Type B pancreatic cell (in vitro differentiated cells): ENCODE measurements at places on chromosomes 6 and 20. TPM values are rescaled to one million over a fixed set of nuclear protein-coding genes. Genes with fewer than 3 reads are reported as not detected.

Gene PNLDC1
- total RNA-seq, result 0.17 TPM in 1 of 2 replicates, not detected in the other

GRCh38 chr6:133548423-133549159 lies 307.4 kb downstream of the EYA4 start:
- no peak overlapping the region for H3K27ac ChIP-seq
- peaks cover 26% of the 10 kb centered on the region for H3K4me1 ChIP-seq
- H3K36me3 ChIP-seq, result no peaks in the 10 kb centered on the region
- DNase-seq, result no peak
- H3K4me3 ChIP-seq, result no peak overlapping the region

DNA sequence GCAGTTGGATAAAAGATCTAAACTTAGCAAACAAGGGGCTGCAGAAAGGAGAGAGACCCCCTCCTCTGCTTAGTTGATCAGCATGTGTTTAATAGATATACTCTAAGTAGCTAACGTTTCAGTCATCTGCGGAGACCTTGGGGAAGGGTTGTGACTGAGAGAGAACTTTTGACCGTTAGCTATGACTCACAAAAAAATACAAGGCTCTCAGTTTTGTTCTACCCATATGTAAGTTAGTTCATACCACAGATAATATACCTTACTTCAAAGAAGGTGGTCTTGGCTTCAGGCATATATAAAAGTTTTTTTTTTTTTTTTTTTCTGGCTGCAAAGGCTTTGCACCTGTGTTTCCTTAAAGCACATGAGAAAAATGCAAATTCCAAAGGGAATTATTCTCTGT lies 258.9 kb downstream of the GJA1 start:
- H3K27me3 ChIP-seq, result no peaks in the 10 kb centered on the region
- H3K27ac ChIP-seq, result no peak overlapping the region
- H3K36me3 ChIP-seq, result no peaks in the 10 kb centered on the region

DNA sequence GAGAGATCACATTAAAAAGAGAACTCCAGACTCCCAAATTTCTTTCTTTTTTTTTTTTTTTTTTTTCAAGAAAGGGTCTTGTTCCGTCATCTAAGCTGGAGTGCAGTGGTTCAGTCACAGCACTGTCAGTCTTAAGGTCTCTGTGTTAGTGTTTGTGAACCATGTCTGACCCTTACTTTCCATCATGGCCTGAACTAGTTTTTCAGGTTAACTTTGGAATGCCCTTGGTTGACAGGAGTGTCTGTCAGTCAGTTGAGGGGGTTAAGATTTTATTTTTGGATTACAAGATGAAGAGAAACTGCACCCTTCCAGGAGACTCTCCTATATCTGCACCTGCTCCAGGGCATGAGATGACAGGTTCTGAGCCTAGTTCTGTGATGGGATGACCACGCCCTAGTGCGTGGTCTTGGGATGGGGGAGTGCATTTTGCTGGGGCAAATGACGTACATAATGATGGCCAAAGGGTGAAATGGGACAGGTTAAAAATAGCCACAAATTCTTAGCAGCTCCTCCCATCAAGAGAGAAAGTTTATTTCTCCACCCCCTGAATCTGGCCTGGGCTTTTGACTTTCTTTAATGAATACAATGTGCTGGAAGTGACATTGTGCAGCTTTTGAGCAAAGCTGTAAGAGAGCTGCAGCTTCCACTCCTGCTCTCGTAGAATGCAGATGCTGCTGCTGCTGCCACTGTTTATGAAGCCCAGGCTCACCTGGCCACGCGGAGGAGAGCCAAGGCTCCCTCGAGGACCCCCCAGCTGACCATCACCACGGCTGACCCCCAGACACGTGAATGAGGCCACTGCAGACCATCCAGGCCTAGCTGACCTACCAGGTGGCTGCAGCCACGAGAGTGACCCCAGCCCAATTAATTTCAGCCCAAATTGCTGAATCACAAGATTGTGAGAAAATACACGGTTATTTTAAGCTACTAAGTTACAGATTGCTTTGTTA lies 29.7 kb upstream of the FAM50B start:
- no peaks in the 10 kb centered on the region for H3K36me3 ChIP-seq
- DNase-seq, result no peak
- H3K27ac ChIP-seq, result peak overlapping the region; percentile 99
- H3K27me3 ChIP-seq, result no peaks in the 10 kb centered on the region

DNA sequence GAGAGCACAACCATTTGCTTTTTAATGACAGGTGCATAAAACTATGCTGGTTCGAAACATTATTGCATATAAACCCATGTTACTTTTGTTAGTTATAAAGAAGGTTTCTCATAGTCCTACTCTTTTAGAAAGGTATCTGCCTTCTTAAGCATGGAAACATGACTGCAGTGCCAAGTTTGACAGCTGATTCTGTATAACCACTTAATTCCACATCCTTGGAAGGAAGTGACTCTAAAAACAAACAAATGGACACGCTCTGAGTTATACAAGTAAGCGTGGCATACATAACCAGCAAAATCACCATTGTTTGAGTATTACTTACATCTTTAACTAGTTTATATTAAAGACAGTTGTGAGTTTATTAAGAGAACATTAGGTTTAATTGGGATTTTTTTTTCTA lies 125.0 kb upstream of the HDGFL1 start:
- no peak overlapping the region for H3K4me3 ChIP-seq
- H3K27ac ChIP-seq, result no peak overlapping the region
- H3K36me3 ChIP-seq, result no peaks in the 10 kb centered on the region
- no peak for DNase-seq
- H3K4me1 ChIP-seq, result peaks cover 22% of the 10 kb centered on the region

GRCh38 chr6:101286146-101286545 lies 107.4 kb upstream of the GRIK2 start:
- H3K36me3 ChIP-seq, result no peaks in the 10 kb centered on the region
- peaks cover 7% of the 10 kb centered on the region for H3K4me1 ChIP-seq
- no peak for DNase-seq

Gene TBC1D20
- 31.8 and 33.2 TPM in 2 replicates for total RNA-seq

DNA sequence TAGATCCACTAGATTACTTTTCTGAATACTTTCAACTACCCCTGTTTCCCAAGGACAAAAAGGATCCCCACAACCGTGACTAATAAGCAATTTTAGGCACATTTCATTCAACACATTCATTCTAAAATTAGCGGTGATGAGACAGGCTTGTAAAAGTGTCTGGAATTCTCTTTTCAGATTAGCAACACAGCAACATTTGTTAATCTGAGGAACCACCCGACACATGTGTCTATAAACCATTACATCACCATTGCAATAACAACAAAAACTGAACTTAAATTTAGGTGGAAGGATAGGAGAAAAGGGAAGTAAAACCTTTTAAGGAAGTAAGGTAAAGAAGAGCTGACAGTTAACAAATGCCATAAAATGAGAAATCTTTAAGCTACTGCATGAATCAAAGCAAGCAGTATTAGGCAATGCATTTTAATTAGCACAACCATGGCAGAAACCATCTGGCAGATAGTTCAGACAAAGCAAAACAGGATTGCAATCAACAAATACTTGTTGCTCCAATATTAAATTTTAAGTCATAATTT lies 49.1 kb downstream of the MAP3K7 start:
- no peak overlapping the region for H3K4me3 ChIP-seq
- DNase-seq, result no peak
- H3K4me1 ChIP-seq, result peaks cover 4% of the 10 kb centered on the region

Gene C20orf144
- total RNA-seq, result 0.29 and 0.82 TPM in 2 replicates

GRCh38 chr6:45710304-45710821 lies 305.3 kb downstream of the CLIC5 start:
- no peak overlapping the region for H3K4me3 ChIP-seq
- DNase-seq, result peak; percentile 24
- no peaks in the 10 kb centered on the region for H3K36me3 ChIP-seq
- H3K4me1 ChIP-seq, result peaks cover 17% of the 10 kb centered on the region

Gene AKAP7
- 5.3 and 7.2 TPM in 2 replicates for total RNA-seq

Gene C6orf47
- 22.3 and 28.1 TPM in 2 replicates for total RNA-seq

Gene CRIP3
- total RNA-seq, result 1.1 and 2.9 TPM in 2 replicates

Gene EYS
- 1.5 and 3.0 TPM in 2 replicates for total RNA-seq

DNA sequence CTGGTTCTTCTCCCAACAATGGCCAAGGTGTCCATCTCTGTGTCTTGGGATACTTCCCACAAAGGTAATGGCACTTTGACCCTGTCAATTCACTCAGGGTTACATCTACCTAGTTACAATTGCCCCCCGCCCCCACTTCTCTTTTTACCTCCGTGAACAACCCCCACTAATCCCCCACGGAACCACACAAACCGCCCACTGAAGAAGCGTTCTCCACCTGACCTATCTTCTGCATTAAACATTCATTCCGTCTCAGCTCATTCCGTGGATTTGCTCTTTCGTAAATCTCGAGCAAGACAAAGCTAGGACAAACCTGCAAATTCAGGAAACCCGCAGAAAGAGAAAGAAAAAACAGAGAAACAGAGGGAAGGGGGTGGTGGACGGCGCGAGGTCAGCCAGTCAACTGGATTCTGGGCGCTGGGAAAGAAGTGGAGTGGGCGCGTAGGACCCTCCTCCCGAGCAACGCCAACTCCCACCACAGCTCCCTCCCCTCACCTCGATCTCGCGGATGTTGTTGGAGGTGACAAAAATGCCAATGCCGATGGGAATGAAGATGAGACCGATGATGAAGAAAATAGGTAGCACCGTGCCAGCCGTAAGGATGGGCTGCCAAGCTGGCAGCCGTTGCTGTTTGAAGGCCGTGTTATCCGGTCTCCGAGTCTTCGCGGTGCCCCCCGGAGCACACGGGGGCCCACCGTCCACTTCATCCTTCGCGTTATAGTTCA lies 523 bp downstream of the TMEM30A start:
- peaks cover 25% of the 10 kb centered on the region for H3K4me1 ChIP-seq
- H3K4me3 ChIP-seq, result no peak overlapping the region
- DNase-seq, result no peak
- H3K27ac ChIP-seq, result no peak overlapping the region
- H3K27me3 ChIP-seq, result no peaks in the 10 kb centered on the region
- peaks cover 3% of the 10 kb centered on the region for H3K36me3 ChIP-seq

DNA sequence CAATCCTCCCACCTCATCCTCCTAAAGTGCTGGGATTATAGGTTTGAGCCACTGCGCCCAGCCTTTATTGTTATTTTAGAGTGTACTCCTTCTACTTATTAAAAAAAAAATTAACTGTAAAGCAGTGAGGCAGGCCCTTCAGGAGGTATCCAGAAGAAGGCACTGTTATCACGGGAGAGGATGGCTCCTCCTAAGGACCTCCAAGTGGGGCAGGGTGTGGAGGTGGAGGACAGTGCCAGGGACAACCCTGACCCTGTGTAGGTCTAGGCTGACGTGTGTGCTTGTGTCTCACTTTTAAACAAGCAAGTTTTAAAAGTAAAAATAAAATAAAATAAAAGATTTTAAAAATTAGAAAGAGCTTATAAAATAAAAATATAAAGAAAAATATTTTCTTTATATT lies 23.7 kb upstream of the TAF4 start:
- no peaks in the 10 kb centered on the region for H3K36me3 ChIP-seq
- H3K27me3 ChIP-seq, result peaks cover 14% of the 10 kb centered on the region
- no peaks in the 10 kb centered on the region for H3K4me1 ChIP-seq
- no peak overlapping the region for H3K4me3 ChIP-seq
- no peak overlapping the region for H3K27ac ChIP-seq

DNA sequence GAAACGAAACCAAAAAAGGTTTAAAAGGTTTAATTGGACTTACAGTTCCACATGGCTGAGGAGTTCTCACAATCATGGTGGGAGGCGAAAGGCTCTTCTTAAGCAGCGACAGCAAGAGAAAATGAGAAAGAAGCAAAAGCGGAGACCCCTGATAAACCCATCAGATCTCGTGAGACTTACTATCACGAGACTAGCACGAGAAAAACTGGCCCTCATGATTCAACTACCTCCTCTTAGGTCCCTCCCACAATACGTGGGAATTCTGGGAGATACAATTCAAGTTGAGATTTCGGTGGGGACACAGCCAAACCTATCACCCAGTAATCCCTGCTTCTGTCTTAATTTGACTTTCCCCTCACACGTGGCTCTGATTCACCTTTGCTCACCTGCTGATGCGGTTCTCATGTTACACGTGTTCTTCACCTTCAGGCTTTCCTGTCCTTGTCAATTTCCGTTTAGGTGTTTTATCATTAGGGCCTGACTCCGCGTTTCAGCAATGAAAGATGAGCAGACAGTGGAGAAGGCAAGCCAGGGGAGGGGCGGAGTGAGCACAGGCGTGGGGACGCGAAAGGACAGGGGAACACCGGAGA lies 57.1 kb downstream of the AGPAT4 start:
- no peaks in the 10 kb centered on the region for H3K4me1 ChIP-seq
- H3K27ac ChIP-seq, result no peak overlapping the region
- no peak for DNase-seq
- H3K27me3 ChIP-seq, result no peaks in the 10 kb centered on the region

Gene KCNK16
- 22.6 and 41.1 TPM in 2 replicates for total RNA-seq

Gene MAN1A1
- total RNA-seq, result 52.2 and 74.2 TPM in 2 replicates

GRCh38 chr6:55182016-55182650 lies 7.8 kb downstream of the HCRTR2 start:
- H3K4me3 ChIP-seq, result no peak overlapping the region
- H3K27ac ChIP-seq, result no peak overlapping the region
- H3K27me3 ChIP-seq, result peaks cover 40% of the 10 kb centered on the region
- H3K4me1 ChIP-seq, result no peaks in the 10 kb centered on the region
- no peak for DNase-seq
- no peaks in the 10 kb centered on the region for H3K36me3 ChIP-seq

DNA sequence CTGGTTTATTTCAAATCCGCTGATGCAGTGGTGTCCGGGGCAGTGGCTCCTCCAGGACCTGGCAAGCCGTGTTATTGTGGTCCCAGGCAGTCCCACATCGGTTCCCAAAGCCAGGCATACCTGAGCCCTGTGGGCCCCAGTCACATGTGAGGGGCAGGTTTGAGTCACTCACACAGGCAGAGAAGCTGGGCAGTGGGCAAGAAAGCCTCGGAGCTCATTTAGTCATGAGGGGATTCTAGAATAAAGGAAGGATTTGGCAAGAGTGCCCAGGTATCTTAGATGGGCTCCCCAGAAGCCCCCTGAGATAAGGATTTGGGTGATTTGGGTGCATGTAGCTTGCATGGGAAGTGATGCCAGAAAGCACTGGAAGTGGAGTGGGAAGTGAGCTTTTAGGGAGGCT lies 37.3 kb downstream of the SYNDIG1 start:
- no peak overlapping the region for H3K4me3 ChIP-seq
- peaks cover 12% of the 10 kb centered on the region for H3K4me1 ChIP-seq
- DNase-seq, result no peak
- no peak overlapping the region for H3K27ac ChIP-seq
- no peaks in the 10 kb centered on the region for H3K36me3 ChIP-seq

Gene TREM2
- total RNA-seq, result not detected in 2 replicates

- DNase-seq, result peak; percentile 48
- H3K27me3 ChIP-seq, result no peaks in the 10 kb centered on the region
- no peak overlapping the region for H3K4me3 ChIP-seq
- H3K36me3 ChIP-seq, result peaks cover 3% of the 10 kb centered on the region
- H3K27ac ChIP-seq, result no peak overlapping the region
Observed at GRCh38 chr20:24957326-24958016, 8.4 kb downstream of the CST7 start.

Gene GSTA2
- 20.7 and 25.3 TPM in 2 replicates for total RNA-seq

Gene PSORS1C2
- total RNA-seq, result not detected in 2 replicates

Gene IMPG1
- not detected in 2 replicates for total RNA-seq
